ENCODE measurements at places on chromosomes 4 and X.

GRCh38 chr4:73245955-73246354 lies 12.6 kb downstream of the ANKRD17 start:
- no peak for DNase-seq

- DNase-seq = no peak
These were observed 53.1 kb downstream of the EFNB1 start for GRCh38 chrX:68881911-68882310.

DNA sequence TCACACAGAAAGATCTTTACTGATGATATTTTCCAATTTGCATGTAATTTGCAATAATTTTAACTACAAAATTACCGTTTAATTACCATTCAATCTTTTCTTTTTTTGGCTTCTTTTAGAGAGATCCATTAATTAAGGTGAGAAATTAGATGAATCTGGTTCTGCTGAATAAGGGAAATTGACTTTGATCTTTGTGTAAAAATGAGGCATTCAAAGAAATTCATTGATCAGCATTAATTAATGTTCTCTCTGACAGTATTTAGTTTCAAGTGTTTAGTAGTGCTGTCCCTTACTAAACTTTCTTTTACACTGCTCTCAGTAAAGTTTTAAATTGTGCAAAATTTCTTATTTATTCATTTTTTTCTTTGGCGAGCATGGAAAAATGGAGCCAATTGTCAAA lies 97.2 kb upstream of the KCTD8 start:
- DNase-seq = no peak

DNA sequence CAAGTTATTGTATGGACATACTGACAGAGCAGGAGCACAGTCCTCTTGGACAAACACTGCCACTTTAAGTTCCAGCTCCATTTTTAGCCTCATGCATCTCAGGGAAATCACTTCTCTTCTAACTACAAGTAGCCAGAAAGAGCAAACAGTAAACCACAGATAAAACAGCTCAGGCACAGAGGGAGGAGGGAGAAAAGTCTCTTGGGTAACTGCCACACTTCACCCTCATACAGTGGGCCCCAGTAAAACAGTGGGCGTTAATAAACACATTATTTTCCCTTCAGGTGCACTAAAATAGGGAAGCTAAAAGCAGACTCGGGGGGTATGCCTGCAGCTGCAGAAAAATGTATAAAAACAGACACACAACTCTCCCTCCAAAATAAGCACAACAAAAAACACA lies 21.6 kb downstream of the CD38 start:
- DNase-seq = no peak

All from ureter (tissue), 1 donor.